ENCODE measurements at places on chromosomes 16 and 17.

GRCh38 chr17:14873540-14873939 is 391.6 kb downstream of the PMP22 start:
- no peak for DNase-seq

GRCh38 chr16:9384141-9384540 is 292.7 kb downstream of the HAPSTR1 start:
- DNase-seq = no peak

DNA sequence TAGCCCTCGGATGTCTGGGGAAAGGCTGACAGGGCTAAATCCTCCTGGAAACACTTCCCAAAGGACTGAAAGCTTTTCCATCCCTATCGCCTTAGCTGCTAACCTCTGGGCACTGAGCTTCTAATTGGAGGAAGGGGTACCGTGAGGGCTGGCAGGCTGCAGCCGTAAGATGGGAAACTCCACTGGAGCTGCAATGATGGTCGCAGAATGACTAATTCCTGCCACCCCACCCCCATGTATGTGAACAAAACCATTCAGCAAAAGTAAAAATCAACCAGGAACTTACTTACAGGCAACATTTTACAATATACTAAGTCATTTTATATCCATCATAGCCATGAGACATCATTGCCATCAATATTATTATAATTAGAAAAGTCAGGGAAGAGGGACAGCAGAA is 133.3 kb downstream of the ABCC12 start:
- DNase-seq = no peak

DNA sequence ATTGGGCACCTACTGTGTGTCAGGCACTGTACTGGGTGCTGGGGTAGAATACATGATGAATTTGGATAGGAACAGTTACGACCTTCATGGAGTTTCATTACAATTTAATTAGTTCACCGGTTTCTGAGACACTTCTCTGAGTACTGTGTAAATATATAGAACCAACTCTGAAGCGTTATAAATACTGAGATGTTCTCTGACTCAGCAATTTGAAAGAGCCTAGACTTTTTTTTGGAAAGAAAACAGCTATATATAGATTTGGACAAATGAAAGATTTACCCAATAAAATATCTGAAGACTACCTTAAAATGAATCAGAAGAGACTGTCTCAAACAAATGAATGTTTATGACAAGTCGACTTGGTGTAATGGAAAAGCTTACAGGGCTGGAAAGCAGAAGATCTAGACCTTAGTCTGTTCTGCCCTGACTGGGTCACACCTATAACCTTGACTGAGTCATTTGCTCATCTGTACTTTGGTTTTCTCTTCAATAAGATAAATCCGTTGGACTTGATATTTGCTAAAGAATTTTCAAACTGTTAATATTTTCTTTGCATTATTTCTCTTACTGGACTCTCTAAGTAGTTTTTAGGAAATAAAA is 4.6 kb upstream of the GAN start:
- no peak for DNase-seq

DNA sequence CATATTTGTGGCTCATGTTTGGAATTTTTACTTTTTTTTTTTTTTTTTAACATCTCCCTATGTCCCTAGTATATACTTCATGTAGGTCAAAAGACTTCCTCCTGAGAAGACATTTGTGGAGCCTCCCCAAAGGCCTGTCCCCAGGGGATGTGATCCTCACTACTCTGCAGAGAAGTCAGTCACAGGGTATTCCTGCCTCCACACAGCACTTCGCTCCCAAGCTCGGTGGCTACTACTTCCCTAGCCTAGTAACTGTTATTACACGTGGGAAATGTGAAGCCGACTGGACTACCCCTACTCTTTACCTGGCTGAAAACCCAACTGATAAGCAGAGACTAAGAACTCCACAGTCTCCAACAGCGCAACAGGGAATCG is 116.8 kb downstream of the HIC1 start:
- no peak for DNase-seq

DNA sequence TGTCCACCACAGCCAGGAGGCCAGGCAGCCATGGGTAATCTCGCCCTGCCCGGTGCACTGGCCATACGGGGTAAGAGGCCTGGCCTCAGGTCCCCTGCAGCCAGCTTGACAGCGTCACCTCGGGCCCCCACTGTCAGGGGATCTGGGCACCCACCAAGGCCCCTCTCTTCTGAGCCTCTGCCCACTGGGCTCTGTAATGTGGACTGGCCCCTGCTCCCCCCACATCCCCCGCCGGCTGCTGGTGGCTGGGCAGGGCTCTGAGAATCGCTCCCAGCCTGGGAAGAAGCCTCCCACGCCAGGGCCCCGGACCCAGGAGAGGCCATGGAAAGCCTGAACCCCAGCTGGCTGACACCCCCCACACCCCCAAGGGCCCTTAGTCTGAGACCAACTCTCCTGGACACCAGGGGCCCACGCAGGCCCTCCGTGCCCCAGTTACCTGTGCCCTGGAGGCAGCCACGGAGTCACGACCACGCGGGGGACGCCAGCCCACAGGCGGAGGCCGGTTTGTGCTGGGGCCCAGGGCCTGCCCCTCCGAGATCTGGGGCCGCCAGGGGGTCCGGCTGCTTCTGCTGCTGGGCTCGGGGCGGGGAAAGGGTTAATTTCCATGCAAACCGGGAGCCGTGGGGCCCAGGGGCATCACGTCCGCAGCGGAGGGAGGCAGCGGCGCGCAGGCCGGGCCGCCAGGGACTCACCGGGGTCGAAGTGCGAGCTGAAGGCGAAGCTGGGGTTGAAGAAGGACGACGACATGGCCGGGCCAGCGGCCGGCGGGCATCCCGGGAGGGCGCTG is at the start of gene PVALEF:
Gene PVALEF, plus strand, starts transcription at position 262 of the 787 bp plus-strand sequence. CDS start 15,720 bp downstream, outside the sequence.
- no peak for DNase-seq

GRCh38 chr16:77409311-77409710 is 25.5 kb downstream of the ADAMTS18 start:
- no peak for DNase-seq

DNA sequence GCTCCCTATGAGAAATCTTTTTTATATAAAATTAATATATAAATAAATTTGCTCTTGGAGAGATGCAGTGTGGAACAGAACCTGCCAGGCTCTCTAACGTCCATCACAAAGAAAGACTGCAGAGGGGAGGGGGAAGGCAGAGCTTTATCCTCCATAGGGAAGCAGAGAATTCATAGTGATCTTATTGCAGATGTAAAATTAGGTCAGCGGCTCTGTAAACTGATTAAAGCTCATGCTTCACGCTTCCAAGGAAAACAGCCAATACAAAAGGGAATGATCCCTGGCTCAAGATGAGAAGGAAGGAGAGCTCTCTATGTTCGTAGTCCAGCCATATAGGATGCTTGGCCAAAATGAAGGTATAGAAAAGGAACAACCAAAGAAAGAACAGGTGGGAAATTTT is 532.3 kb upstream of the PSMD7 start:
- DNase-seq = no peak

GRCh38 chr17:82752371-82753200 is 721 bp downstream of the TBCD start:
- peak; percentile 38 for DNase-seq

- no peak for DNase-seq
These were observed 15.1 kb upstream of the ATP6V0C start for GRCh38 chr16:2498531-2499253.

DNA sequence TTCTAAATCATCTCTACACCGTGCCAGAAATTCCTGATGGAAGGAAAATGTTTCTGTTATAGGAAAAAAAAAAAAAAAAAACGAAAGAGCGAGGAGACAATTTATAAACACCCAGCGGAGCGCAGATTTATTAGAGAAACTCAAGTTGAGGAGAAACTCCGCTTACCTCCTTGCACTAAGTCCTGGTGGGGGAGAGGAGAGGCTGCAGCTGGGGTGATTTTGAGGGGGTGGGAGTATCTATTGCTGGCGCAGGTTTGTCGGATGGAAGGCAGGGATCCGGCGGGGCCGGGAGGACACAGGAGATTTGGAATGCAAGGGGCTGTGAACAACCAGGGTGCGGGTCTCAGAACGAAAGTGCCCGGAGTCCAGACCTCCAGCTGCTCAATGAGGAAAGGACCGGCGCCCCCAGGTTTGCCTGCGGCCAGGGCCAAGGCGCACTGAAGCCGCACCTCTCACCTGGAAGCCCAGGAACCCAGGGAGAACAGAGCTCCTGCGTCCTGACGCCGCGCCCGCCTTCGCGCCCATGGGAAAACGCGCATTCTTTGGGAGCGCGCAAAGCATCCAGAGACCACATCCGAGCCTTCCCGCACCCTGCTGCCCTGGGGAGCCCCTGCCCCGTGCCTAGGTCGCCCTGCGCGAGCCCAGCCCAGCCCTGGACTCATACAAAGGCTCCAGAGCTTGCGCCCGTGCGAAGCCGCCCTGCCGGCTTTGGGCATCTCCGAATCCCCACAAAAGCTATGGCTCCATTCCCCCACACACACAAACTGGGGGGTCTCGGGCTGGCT is 2.6 kb upstream of the HOXB8 start:
- peak; percentile 27 for DNase-seq

GRCh38 chr17:47925678-47925988 is 15.7 kb upstream of the PNPO start:
- DNase-seq = no peak

DNA sequence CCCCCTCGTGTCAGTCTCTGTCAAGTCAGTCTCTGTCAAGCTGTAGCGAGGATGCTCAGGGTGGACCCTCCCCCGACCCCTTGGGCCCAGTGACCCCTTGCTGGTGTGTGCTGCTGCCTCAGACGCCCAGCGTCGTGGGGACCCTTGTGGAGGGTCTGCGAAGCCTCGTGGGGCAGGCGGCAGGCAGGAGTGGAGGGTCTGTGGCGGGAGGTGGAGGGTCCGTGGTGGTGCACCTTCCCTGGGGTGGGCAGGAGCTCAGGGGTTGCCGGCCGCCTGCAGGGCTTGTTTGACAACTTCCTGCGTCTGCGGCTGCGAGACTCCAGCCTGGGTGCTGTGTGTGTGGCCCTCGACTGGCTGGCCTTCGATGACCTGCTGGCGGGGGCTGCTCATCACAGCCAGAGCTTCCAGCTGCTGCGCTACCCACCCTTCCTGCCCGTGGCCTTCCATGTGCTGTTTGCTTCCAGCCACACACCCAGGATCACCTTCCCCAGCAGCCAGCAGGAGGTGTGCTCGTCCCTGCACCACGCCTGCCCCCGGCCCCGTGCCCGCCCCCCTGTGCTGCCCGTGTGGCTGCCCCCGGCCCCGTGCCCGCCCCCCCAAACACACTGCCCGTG is 5.6 kb downstream of the GNG13 start:
- no peak for DNase-seq

GRCh38 chr17:13601776-13602551 is at the start of gene HS3ST3A1:
Gene HS3ST3A1, minus strand, starts transcription at chr17:13601929. Its CDS starts 800 bp downstream, at chr17:13601129.
- peak; percentile 68 for DNase-seq

DNA sequence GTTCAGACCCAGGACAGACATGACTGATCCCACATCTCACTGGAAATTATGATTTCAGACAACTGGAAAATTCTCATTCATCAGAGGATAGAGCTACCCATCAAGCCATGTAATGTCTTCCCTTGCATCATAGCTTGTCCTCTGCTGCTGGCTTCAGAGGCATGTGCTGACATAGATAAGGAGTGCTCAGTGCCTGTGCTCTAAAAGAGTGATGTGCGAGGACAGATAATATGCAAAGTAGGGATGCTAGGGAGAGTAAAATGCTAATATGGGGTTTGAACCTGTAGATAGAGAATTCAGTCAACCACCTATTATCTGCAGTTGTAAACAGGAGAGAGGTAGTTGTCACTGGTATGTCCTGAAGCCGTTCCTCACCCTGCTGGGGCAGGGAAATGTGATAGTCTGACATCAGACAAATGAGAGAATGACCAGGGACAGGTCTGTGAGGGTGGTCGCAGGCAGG is 349.7 kb upstream of the CCL2 start:
- DNase-seq = no peak

DNA sequence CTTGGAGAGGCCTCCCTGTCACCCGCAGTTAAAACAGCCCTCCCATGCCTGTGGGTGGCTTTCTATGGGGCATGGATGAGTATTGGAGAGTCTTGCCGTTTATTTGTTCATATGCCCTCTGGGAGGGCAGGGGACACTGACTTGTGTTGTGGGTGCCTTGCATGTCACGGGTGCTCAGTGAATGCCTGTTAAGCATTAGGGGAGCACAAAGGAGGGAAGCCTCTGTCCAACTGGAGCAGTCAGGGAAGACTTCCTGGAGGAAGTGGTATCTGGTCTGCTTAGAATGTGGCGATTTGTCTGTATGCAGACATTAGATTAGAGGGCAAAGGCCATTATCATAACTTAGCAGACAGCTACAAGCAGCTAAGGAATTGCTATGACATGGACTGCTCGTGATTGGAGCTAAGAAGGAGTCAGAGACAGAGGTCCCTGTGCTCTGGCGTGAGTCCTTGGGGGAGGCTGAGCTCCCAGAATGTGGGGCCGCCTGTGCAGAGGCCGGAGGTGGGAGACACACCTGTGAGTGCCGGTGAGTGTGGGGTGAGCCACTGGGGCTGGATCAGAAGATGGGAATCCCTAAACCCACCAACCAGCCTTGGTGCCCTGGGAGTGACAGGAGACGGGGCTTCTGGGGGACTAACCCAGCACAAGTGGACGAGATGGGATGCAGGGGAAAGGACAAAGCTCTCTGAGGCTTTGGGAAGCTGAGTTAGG is 286.1 kb downstream of the SEC14L1 start:
- DNase-seq = no peak

DNA sequence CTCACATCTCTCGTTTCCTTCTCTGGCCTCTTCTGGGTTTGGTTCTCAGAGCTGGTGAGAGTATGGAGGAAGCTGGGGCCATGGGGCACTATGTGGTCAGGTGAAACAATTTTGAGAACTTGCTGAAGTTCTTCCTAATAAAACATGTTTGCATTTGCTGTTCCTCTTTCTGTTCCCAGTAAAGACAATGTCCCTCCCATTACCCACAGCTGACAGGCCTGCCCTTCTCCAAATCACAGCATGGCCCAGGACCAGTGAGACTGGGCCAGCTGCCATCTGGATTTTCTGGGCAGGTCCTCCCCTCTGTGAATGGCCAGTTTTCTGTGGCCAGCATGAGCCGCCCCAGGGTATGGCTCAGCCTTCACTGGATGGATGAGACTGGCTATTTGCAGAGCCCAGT is at the start of gene CD300H:
Gene CD300H, minus strand, starts transcription at position 113 of the 400 bp plus-strand sequence.
- peak; percentile 64 for DNase-seq

DNA sequence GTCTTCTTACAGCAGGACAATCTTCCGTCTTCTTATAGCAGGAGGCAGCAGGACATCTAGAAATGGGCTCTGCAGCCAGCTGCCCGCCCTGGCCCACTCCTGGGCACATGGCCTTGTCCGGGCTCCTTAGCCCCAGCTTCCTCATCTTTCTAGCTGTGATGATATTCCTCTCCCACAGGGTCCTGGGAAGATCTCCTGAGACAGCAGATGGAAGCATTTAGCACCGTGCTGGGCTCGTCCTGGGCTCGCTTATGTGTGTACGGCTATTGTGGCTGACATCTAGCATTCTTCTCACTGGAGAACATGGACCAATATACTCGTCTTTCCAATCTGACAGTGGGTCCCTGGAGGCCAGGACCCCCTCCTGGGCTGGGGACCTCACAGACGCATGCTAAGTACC is 48.5 kb downstream of the TIMM22 start:
- no peak for DNase-seq

All from MG63 (cell line).